ENCODE measurements at places on chromosomes 7 and 10. TPM values are rescaled to one million over a fixed set of nuclear protein-coding genes. Genes with fewer than 3 reads are reported as not detected.

- H3K27ac ChIP-seq: no peak overlapping the region
- no peaks in the 10 kb centered on the region for H3K27me3 ChIP-seq
- H3K4me1 ChIP-seq: peaks cover 23% of the 10 kb centered on the region
- DNase-seq: no peak
- no peak overlapping the region for H3K4me3 ChIP-seq
Measured at GRCh38 chr7:139658908-139659675, 118.7 kb downstream of the HIPK2 start.

Gene GPR15LG
- total RNA-seq: not detected

Gene DCLRE1A
- 15.2 TPM for total RNA-seq

DNA sequence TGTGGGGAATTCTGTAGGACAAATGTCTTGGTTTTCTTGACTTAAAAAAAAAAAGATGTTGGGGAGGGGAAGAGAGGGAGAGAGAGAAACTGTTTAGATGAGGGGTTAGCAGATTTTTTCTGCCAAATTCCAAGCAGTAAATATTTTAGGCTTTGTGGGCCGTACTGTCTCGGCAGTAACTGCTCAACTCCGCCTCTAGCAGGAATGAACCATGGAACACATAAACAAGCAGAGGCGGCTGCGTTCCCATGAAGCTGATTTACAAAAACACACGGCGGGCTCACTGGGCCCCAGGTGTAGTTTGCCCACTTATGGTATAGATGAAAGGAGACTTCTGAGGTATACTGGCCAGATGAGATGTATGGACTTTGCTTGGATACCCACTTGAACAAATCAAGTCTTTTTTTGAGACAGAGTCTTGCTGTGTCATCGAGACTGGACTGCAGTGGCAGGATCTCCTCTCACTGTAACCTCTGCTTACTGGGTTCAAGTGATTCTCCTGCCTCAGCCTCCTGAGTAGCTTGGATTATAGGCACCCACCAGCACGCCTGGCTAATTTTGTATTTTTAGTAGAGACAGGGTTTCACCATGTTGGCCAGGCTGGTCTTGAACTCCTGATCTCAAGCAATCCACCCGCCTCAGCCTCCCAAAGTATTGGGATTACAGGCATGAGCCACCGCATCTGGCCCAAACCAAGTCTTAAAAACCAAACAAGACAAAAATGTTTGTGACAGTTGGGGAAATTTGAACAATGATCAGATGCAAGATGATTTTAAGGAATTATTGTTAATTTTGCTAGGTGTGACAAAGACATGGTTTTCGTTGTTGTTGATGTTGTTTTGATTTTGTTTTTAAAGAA, 9.7 kb upstream of the ADAMTS14 start:
- peaks cover 19% of the 10 kb centered on the region for H3K27me3 ChIP-seq
- no peak overlapping the region for H3K27ac ChIP-seq
- no peaks in the 10 kb centered on the region for H3K36me3 ChIP-seq
- no peak for DNase-seq

Gene AIMP2
- 82.9 TPM for total RNA-seq

DNA sequence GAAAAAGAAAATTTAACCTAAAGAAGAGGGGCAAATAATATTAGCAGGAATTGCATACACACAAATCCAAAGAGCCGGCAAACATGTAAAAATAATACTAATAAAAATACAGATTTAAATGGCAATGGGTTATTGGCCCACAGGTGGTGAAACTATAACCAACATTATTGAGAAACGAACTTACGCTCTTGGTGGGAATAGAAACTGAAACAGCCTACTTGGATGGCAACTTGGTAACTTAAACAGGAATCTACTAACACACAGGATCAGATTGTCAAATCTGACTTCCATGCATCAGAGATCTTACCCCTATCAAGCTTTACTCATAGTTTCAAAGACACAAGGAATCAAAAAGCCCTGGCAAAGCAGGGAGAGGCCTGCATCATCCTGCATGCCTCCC, 66.5 kb downstream of the ANLN start:
- H3K27ac ChIP-seq: no peak overlapping the region
- H3K4me1 ChIP-seq: no peaks in the 10 kb centered on the region
- DNase-seq: no peak
- H3K4me3 ChIP-seq: no peak overlapping the region
- peaks cover 24% of the 10 kb centered on the region for H3K36me3 ChIP-seq

DNA sequence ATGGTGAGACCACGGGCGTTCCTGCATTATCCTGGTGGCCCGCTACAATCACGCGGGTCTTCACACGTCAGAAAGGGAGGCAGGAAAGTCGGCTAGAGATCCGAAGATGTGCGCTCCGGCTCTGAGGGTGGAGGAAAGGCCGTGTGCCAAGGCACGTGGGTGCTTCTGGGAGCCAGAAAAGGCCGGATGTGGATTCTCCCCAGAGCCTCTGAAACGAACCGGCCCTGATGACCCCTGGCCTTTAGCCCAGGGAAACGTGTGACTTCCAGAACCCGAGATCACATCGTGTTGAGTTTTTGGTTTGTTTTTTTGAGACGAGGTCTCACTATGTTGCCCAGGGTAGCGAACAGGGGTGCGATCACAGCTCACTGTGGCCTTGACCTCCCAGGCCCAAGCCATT, 244.2 kb downstream of the ELFN1 start:
- H3K27ac ChIP-seq: no peak overlapping the region
- peaks cover under 1% of the 10 kb centered on the region for H3K36me3 ChIP-seq
- no peaks in the 10 kb centered on the region for H3K27me3 ChIP-seq
- H3K4me1 ChIP-seq: peaks cover 5% of the 10 kb centered on the region

Gene ABCC2
- 0.87 TPM for total RNA-seq

Gene HOXA1
- 0.16 TPM for total RNA-seq

DNA sequence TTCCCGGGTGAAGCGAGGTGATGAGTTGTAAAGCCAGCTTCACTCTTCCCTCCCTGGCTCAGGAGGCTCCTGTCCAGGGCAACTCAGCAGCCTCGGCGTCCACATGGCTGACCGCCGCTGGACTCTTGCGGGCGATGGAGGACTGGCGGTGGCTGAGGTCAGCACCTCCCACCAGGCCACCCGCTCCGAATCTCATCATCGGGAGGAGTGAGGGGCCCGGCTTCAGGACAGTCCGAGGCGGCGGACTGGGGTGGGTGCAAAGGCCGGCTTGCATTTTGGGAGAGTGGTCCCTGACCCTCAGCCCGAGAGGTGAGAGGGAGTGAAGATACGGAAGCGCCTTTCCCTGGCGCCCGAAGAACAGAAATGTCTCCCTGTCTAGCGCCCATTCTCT, 759 bp downstream of the DNAJB12 start:
- peaks cover 24% of the 10 kb centered on the region for H3K4me1 ChIP-seq
- peak overlapping the region; percentile 98 for H3K4me3 ChIP-seq
- no peak for DNase-seq
- peak overlapping the region; percentile 98 for H3K27ac ChIP-seq
- peaks cover 33% of the 10 kb centered on the region for H3K36me3 ChIP-seq
- H3K27me3 ChIP-seq: no peaks in the 10 kb centered on the region

DNA sequence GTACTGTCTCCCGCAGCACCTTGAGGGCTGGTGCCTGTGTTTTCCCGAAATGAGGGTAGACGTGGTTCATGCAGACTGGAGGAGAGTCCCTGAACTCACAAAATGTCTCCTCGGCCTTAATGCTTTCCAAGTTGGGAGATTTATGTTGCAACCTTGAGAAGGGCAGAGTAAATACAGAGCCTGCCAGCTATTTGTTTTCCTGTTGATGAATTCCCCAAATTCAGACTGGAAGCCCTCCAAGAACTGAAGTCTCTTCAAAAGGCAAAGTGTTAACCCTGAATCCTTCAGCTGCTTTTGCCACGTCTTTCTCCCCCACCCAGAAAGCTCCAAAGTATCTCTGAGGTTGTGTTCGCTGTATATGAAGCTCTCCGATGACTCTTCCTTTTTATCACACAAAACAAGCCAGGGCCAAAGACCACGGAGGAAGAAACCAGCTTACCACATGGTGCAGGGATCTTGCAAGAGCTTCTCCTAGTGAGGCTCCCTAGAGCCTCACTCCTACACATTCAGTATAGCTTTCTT, 254.7 kb upstream of the NFE2L3 start:
- peaks cover 1% of the 10 kb centered on the region for H3K27me3 ChIP-seq
- no peaks in the 10 kb centered on the region for H3K36me3 ChIP-seq
- no peak for DNase-seq
- peaks cover 31% of the 10 kb centered on the region for H3K4me1 ChIP-seq

DNA sequence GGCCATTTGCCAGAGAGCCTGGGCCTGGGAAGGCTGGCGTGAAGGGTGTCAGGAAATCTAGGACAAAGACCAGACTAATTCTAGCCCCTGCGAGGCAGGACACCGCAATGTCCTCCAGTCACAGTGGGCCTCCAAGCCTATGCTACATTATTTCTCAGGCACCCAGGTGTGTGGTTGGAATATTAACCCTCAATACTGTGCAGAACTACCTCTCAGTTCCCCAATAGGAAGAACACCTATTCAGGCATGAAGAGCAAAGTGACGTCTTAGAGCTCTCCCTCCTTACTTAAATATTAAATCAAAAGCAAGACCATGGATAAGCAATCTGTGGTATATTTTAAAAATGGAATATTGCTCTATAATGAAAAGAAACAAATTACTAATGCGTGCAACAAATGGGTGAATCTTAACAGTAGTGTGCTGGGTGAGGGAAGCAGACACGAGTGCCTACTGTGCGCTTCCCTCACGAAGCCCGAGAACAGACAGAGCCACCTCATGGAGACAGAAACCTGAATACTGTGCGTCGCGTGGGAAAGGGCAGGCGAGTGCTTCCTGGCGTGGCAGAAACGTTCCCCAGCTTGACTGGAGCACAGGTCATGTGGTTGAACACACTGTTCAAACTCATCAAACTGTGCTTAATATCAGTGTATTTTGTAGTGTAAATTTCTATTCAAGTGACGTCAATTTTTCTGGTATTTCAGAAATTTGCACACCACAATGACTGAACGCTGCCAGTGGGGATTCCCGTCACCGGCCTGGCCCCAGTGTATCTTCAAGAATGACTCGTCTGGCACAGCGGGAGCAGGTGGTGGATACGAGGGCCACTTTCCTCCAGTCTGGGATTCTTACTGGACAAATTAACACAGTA, 15.5 kb upstream of the PTPRN2 start:
- DNase-seq: no peak
- peaks cover 11% of the 10 kb centered on the region for H3K36me3 ChIP-seq
- H3K27me3 ChIP-seq: no peaks in the 10 kb centered on the region
- H3K27ac ChIP-seq: no peak overlapping the region

Gene LOXL4
- total RNA-seq: not detected

- H3K27me3 ChIP-seq: peaks cover 2% of the 10 kb centered on the region
- H3K4me3 ChIP-seq: no peak overlapping the region
- no peak for DNase-seq
- H3K4me1 ChIP-seq: no peaks in the 10 kb centered on the region
- no peak overlapping the region for H3K27ac ChIP-seq
Measured at GRCh38 chr10:13698217-13698616, 111.5 kb downstream of the PRPF18 start.

Gene IL15RA
- total RNA-seq: 19.8 TPM

DNA sequence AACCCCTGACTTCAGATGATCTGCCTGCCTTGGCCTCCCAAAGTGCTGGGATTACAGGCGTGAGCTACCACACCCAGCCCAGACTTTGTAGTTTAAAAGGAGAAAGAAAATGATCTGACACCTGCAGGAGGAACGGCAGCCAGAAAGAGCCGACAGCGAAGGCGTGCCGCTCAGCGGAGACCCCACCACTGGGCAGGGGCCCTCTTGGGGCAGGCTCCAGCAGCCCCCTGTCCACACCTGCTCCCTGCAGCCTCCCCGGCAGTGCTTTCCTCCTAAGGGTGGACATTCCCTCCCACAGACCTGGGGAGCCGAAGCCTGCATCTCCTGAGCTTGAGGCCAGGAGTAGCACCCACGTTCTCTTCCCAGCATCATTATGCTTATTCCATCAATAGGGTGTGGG, 19.2 kb upstream of the CNPY1 start:
- no peaks in the 10 kb centered on the region for H3K36me3 ChIP-seq
- H3K4me3 ChIP-seq: no peak overlapping the region
- DNase-seq: no peak
- peaks cover 3% of the 10 kb centered on the region for H3K27me3 ChIP-seq
- H3K4me1 ChIP-seq: no peaks in the 10 kb centered on the region

DNA sequence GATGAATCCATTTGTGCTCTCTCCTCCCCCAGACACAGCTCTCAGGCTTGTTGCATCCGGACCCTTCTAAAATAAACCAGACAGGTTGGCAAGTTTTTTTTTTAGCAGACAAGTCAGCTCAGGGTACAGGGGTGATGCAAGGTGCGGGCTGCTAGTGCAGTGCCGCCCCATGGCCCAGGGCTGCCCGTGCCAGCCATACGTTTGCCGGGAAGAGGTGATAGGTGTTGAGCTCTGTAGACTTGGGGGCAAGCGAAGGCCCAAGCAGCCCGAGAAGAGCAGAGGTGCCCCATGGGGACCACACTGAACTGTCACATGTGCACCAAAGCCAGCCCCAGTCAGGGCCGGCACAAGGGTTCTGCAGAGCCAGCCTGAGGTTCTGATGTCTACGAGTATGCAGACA, 57.1 kb upstream of the PDSS1 start:
- no peak for DNase-seq
- H3K27me3 ChIP-seq: no peaks in the 10 kb centered on the region
- no peak overlapping the region for H3K27ac ChIP-seq
- no peaks in the 10 kb centered on the region for H3K36me3 ChIP-seq
- H3K4me1 ChIP-seq: no peaks in the 10 kb centered on the region

- no peak for DNase-seq
- no peaks in the 10 kb centered on the region for H3K36me3 ChIP-seq
- H3K27me3 ChIP-seq: no peaks in the 10 kb centered on the region
- H3K4me3 ChIP-seq: no peak overlapping the region
- H3K27ac ChIP-seq: no peak overlapping the region
- H3K4me1 ChIP-seq: no peaks in the 10 kb centered on the region
Measured at GRCh38 chr7:71264005-71264404, 132.1 kb downstream of the GALNT17 start.

Gene SFRP5
- total RNA-seq: not detected

DNA sequence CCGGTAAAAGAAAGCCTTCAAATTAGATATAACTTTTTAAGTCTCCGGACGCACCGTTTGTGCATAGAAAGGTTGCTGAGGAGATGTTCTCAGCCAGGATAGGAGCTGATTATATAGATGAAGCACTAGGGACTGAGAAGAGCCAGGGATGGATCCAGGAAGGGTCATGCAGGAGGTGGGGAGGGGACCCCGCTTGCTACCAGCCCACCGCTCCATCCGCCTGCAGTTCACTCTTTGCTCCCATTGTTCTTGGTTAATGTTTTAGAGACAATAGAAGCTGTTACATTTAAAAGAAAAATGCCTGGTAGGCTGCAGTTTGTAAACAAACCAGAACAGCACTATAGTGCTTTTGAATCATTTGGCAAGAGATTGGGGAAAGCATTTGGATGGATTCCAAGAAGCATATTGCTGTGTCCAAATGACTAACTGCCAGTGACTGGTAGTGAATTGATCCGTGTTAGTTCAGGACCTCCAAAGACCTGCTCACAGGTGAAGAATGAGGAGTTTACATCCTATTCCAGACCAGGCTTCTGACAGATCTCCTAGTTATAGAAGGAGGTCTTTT, 175.9 kb upstream of the TAC1 start:
- H3K4me1 ChIP-seq: no peaks in the 10 kb centered on the region
- DNase-seq: no peak
- H3K4me3 ChIP-seq: no peak overlapping the region
- no peaks in the 10 kb centered on the region for H3K27me3 ChIP-seq
- no peak overlapping the region for H3K27ac ChIP-seq
- H3K36me3 ChIP-seq: no peaks in the 10 kb centered on the region

All from activated T-helper 2 cell treated with anti-CD3 and anti-CD28 coated beads, Interferon-gamma antibody, Interleukin-2, Interleukin-4, amounts not matched to agents 10 μg/mL and 5 μg/mL and 100 μg/mL, durations not matched to agents 14 hours and 24 hours and 36 hours (primary cell).